NCI-H748 treated with DMSO at 0.1 percent for 48 hours (cell line): ENCODE measurements at places on chromosomes 3 and 15.

- peak; percentile 89 for DNase-seq
Observed at GRCh38 chr15:91116113-91117067, 16.3 kb downstream of the SV2B start.

- DNase-seq: no peak
Observed at GRCh38 chr3:126267169-126267975, 87.0 kb upstream of the ALDH1L1 start.

DNA sequence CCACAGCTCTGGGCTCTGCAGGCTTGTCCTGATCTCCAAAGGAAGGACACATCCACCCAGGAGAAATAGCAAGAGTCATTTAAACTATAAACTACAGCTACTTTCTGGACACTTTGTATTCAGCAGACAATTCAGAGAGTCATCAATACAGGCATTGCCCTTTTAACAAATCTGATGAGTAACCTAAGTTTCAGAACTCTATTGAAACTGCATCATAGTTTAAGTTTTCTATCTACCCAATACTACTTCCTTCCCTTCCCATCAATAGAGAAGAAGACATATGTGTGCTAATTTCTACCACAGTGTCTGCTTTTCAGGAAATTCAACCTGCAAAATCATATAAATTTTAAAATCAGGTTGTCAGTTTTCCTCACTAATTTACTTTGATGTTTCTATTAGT lies 736.5 kb downstream of the IGSF11 start:
- DNase-seq: no peak

DNA sequence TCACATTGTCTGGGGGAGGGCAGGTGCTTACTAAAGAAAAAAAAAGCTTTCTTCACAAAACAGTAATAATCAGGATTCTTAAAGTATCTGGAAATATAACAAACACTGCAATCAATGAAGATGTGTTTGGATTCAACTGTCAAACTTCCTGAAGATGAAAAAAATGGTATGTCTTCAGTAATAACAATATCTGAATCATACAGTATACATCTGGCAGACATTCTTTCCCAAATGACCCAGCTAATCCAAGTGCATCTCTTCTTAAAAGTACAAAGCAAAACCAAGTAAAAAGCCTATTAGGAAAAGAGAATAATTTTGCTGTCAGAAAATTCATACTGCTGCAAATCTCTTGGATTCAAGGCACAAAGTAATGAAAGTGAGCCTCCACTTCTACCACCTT lies 145.0 kb upstream of the MCTP2 start:
- no peak for DNase-seq

- no peak for DNase-seq
Observed at GRCh38 chr15:41656188-41656587, 4.0 kb upstream of the MGA start.

- DNase-seq: no peak
Observed at GRCh38 chr3:40780291-40780924, 255.6 kb downstream of the ZNF621 start.

DNA sequence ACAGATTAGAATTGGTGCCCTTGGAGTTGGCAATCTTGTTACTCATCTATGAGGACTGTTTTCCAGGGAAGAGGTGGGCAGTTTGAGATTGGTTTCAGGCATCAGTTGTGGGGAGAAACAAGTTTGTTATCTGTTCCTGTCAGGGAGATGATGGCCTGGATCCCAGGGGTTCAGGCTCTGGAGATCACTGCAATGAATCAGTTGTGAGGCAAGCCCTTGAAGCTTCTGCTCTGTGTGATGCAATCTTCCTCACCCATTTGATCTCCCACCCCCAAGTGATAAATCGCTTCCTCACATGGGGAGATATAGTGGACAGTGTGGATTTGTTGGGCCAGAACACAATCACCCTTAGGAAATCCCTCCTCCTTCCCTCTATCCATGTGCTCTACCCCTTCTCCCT lies 276.6 kb upstream of the LRTM1 start:
- DNase-seq: no peak

GRCh38 chr3:99896482-99896881 lies 78.8 kb downstream of the CMSS1 start:
- peak; percentile 59 for DNase-seq
